ENCODE measurements at places on chromosomes 16 and 17.

- DNase-seq: peak; percentile 14
These were observed 98.3 kb downstream of the RPGRIP1L start for GRCh38 chr16:53605356-53605755.

- no peak for DNase-seq
These were observed 51.9 kb downstream of the ZZEF1 start for GRCh38 chr17:4090898-4091297.

DNA sequence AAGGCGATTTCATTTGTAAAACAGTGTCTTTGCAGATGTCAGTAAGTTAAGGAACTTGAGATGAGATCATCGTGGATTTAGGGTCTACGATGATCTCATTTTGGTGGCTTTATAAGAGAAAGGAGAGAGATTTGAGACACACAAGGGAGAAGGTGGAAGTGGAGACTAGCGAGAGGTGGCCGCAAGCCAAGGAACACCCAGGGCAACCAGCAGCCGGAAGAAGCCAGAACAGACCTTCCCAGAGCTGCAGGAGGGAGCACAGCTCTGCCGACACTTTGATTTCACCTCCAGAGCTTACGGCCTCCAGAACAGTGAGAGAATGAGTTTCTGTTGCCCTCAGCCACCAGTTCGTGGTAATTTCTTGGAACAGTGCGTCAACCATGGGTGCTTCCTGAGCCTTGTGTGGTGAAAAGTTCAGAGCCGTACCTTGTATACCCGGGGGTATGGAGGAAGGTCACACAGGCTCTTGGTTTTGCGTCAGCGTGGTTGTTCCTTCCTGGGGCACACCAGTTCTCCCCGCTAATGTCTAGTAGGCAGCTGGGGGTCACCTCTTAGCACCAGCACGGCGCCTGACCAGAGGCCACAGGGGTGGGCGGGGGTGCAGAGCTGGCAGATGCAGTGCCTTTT lies 12.9 kb upstream of the SEC14L1 start:
- peak; percentile 19 for DNase-seq

DNA sequence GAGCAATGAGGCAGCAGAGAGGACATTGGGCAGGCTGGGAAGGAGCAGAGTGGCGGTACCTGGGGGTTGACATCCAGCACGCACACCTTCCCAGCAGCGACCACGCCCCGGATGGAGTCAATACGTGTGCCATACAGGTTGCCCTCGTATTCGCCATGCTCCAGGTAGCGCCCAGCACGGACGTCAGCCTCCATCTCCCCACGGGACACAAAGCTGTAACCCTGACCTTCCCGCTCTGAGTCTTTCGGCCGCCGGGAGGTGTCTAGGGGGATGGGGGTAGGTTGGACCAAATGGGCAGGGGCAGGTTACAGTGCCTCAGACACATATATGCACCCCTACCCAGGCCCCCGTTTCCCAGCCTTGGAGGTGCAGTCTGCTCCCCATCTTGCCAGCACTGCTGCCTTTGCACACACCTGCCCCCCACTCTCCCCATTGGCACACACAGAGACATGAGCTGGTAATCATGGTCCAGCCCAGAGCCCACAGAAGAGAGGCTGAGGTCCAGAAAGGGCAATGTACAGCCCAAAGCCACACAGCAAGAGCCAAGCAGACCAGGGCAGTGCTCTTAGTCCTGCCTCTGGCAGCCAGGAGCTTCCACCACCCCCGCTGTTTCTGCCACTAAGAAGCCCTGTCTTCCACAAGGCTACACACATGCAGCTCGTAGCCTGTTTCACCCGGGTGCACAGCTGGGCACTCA lies 27.5 kb downstream of the MPP2 start:
- DNase-seq: no peak

- no peak for DNase-seq
These were observed 187.6 kb downstream of the MYO1D start for GRCh38 chr17:32689348-32689747.

Measured in fibroblast of skin of scalp (primary cell).